ENCODE measurements at places on chromosomes 5 and 9.

DNA sequence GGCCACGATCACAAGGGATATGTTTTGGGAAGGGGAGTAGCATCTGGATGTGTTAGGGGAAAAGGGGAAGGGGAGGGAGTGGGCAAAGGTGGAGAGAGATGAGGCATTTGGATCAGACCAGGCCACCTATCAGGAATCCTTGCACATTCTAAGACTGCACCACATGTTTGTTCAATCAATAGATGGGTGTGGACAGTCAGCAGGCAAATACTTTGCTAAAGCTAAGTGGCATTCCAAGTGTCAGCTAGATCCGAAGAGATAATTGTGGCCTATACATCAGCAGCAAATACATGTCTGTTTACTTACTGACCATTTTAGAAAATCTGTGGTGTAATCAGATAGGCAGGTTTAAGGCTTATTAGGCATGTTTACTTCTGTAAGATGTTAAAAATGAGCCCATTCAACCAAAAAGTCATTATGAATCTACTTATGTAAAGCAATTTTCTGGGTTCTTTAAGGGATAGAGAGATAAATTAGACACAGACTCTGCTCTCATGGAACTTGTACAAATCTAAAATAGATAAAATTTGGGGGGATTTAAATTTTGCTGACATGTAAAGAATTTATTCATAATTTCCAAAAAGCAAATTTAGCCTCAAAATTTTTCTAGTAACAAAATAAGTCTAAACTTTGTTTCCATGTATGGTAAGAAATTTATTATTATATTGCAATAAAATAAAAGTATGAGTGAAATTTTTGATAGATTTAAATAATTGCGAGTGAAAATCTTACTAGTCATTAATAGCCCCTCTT is 107.3 kb downstream of the SNCAIP start:
- no peak for DNase-seq

- no peak for DNase-seq
Measured at GRCh38 chr9:673966-674526, 167.5 kb upstream of the DMRT1 start.

DNA sequence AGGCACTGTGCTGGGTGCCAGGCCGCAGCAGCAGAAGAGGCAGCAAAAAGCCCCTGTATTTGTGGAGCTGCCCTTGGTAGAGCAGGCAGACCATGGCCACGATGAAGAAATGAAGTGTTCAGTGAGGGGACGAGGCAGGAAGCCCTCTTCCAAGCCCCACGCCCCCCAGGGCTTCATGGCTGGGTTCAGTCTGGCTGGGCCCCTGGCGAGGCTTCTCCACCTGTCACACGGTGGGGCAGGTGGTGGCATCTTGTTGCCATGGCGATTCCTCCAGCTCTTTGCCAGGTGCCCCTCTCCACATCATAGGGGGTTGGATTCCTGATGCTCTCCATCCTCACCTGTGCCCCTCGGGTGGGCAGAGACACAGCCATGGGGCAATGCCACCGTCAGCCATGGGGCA is 21.5 kb downstream of the ADGRD2 start:
- DNase-seq, result no peak

DNA sequence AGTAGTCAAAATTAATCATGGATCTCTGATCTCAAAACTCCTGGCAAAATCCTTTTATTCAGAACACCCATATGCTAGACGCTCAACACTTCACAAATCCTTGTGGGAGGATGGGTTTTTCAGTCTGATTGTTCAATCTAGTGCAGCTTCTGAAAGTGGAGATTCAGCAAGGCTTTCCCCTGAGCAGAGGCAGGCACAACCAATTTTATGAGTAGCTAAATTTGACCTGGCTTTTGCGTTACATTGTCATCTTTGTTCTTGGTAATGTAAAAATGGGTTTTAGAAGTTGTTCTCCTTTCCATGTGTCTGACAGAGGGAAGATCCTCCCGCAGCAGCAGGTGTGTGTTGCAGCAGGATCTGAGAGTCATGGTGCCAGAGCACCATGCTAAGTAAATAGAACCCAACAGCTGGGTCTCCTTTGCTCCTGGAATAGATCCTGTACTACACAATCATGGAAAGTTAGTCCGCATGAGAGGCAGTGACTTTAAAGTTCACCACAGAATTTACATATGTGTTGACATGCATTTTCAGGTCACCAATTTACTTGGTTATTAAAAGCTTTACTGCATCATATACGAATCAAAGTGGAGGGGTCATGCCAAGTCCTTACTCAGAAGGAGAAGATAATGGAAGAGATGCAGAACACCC is 70.1 kb upstream of the MEF2C start:
- DNase-seq, result no peak

DNA sequence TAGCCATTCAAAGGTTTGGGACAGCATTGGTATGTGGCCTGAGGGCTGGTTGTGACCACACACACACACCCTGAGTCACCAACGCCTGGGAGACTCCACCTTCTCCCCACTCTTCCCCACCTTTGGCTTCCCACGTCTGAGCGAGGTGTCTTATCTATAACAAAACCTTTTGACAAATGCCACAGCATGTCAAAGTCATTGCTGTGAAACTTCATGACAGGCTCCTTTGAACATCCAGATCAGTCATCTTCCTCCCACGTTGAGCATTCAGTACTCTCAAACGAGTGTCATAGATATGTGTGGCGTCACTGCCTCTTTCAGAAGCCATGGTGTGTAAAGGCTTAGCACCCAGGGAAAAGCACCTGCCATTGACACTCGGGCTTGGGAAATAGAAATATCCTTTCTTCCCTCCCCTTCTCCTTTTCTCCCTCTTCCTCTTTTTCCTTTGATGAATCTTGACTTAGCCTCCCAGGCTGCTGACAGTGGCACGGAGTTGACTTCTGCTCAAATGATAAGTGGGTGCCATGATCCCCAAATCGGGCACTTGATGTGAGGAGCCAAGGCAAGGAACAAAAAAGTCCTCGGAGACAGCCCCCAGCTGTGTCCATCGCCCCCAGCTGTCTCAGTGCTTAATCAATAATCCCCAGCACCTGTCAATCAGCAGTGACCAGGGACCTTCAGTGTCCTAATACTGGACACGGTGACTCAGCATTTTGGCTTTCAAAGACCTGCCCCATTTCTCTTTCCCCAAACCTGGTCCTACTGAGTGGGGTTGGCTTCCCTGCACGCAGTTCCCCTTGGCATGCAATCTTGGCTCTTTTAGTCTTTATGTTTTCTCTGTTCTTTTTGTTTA is 114.8 kb downstream of the FGF18 start:
- DNase-seq, result no peak

DNA sequence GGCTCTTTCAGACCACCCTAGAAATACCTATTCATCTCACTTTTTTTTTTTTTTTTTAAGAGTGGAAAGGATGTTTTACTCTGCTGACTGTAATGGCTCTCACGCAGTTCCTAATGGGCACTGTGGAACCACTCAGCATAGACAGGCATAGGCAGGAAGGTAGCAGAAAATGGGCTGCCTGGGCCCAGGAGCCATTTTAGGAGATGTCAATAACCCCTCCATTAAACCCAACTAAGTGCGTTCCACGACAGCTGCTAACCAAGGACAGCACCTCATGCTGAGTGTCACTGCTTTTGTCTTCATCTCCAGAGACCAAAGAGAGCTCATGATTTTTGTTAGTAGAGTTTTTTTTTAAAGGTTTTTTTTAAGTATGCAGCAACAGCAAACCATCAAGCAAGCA is 15.3 kb downstream of the MAP1B start:
- DNase-seq, result no peak

GRCh38 chr5:179146277-179146676 is 86.1 kb downstream of the ZNF354C start:
- no peak for DNase-seq

GRCh38 chr5:15026011-15026893 is 154.7 kb upstream of the ANKH start:
- no peak for DNase-seq

GRCh38 chr5:89535411-89535810 is 652.4 kb upstream of the MEF2C start:
- no peak for DNase-seq

DNA sequence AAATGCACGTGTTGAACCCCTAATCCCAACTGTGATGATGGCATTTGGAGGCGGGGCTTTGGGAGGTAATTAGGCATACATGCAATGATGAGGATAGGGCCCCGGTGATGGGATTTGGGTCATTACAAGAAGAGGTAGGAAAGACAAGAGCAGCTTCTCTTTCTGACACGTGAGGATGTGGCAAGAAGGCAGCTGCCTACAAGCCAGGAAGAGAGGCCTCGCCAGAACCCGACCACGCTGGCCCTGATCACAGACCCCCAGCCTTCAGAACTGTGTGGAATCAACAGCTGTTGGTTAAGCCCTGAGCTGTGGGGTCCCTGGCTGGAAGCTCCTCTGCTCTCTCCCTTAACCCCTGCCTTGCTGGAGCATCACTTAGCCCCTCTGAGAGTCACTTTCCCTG is 57.5 kb downstream of the COL23A1 start:
- no peak for DNase-seq

GRCh38 chr5:980966-981365 is 27.6 kb upstream of the NKD2 start:
- DNase-seq, result no peak

- DNase-seq, result no peak
Measured at GRCh38 chr9:133769511-133770075, 31.4 kb upstream of the SARDH start.

DNA sequence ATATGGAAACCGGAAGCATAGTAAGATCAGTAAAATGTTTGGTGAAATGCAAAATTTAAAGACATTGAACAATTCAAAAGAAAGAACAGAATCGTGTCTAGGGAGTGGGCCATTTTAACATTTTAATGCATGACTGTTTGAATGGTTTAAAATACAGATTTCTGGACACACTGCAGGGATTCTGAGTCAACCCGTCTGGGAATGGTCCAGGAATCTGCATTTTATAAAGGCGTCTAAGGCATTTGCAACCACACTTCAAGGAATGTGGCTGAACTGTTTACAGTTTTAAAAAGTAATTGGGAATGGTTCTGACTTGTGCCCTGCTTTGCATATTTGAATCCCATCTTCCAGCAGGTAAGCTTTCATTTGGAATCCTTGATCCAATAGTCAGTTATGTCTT is 811.7 kb upstream of the WWC1 start:
- no peak for DNase-seq

DNA sequence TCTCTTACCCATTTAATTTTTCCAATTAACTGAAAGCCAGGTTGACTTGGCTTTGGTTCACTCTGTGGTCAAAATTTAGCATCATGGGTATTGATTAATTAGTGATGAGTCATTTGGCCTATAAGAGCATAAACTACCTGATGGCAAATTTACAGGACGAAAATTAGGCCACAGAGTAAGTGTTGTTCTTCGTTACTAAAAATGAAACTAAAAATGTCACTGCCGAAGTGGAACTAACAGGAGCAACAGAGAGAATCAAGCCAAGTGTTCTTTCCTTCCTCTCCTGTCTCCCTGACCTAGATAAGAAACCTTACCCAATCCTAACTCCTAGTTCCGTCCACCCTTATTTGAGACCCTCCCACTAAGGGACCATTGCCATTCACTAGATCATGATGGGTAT is 176.9 kb downstream of the RAB3C start:
- peak; percentile 25 for DNase-seq

DNA sequence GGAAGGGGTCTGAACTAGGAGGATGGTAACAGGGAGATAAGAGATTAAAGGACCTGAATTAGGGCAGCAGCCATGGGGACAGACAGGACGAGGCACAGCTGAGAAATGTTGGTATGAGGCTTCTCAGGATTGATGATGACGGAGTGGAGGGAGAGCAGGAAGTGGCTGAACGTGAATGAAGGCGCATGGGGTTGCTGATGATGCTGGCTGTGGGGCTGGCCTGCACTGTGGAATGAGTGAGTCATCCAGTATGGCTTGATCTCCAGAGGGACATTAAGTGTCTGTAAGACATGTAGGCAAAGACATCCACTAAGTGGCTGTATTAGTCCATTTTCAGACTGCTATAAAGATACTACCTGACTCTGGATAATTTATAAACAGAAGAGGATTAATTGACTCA is 256.4 kb downstream of the ICE1 start:
- DNase-seq, result no peak

GRCh38 chr9:115164511-115164974 is 46.6 kb upstream of the TNC start:
- no peak for DNase-seq

DNA sequence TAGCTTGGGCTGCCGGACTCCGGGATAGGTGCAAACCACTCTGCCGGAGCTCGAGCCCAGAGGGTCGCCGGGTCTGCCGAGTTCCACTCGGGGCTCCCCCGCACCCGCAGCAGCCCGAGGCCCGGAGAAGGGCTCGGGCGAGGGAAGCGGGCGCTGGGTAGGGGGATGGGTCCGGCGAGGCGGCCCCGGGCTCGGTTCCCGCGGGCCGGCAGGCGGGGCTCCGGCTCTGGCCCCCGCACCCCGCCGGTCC is 507 bp downstream of the RICTOR start:
- no peak for DNase-seq

- no peak for DNase-seq
Measured at GRCh38 chr9:132056717-132057560, 22.7 kb downstream of the MED27 start.

- no peak for DNase-seq
Measured at GRCh38 chr9:2023532-2023931, 8.4 kb downstream of the SMARCA2 start.

- no peak for DNase-seq
Measured at GRCh38 chr9:69847491-69847890, 26.9 kb downstream of the CFAP95 start.

DNA sequence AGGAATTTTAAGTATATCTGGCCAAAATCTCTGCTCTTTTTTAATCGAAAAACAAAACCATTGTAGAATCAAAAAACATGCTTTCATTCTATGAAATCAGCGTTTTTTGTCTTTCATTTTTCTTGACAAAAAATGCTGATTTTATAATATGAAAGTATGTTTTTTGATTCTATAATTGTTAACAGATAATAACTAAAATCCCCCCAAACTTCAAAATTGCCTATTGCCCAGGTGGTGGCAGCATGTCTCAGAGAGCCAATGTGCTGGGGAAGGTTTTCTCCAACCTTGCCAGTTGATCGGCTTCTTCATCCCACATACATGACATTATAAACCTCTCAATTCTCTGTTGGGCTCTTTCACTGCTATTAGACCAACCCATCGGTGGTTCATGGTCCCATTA is 5.1 kb upstream of the SMIM15 start:
- DNase-seq, result peak; percentile 28

- peak; percentile 34 for DNase-seq
Measured at GRCh38 chr9:116998305-116998704, 311.2 kb downstream of the TRIM32 start.

- no peak for DNase-seq
Measured at GRCh38 chr5:172659909-172660628, 19.0 kb downstream of the NEURL1B start.

GRCh38 chr9:70012569-70012968 is 31.1 kb upstream of the MAMDC2 start:
- no peak for DNase-seq

GRCh38 chr9:100700689-100701318 is 122.9 kb downstream of the CAVIN4 start:
- DNase-seq, result peak; percentile 29

DNA sequence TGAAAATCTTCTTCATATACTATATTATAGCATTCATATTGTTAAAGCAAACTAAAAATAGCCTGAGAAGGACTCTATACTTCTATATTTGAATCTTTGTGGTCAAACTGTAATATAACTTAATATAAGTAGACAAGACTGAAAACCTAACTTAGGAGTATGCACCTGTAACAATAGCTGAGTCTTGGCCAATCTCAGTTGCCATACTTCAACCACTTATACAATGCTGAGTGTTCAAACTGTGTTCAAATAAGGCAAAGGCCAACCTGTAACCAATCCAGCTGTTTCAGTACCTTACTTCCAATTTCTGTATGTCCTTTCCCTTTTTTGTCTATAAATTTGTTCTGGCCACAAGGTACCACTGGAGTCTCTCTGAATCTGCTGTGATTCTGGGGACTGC is 1360.8 kb upstream of the CDH9 start:
- DNase-seq, result no peak
